ENCODE measurements at places on chromosomes 2 and 18.

- DNase-seq, result no peak
Observed at GRCh38 chr2:160555420-160556071, 61.9 kb upstream of the RBMS1 start.

DNA sequence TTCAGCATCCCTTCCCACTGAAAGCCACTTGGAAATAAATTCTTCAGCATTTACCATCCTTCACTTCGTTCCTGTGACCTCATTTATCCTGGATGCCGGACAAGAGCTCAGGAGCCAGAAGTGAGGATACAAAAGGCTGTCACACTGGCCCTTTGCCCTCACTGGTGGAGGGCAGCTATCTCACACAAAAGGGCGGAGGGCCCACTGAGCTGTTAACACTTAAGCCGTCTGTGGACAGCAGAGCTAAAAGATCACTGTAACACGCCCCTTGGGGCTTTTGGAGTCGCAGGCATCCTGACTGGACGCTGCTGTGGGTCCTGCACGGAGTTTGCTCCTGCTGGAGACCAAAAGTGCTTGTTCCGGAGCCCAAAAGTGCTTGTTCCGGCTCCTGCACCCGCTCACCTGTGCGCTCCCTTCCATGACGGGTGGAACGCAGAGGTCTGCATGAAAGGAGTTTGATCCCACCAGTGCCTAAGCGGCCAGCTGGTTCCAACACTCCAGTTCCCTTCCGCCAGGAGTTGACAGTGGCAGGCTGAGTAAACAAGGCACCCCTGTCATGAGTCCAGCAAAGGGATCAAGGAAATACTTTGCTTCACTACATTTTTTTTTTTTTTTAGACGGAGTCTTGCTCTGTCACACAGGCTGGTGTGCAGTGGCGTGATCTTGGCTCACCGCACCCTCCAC, 572.0 kb upstream of the LINC00305 start:
- DNase-seq, result no peak

GRCh38 chr2:167069855-167070254, 181.6 kb downstream of the XIRP2 start:
- DNase-seq, result peak; percentile 22

DNA sequence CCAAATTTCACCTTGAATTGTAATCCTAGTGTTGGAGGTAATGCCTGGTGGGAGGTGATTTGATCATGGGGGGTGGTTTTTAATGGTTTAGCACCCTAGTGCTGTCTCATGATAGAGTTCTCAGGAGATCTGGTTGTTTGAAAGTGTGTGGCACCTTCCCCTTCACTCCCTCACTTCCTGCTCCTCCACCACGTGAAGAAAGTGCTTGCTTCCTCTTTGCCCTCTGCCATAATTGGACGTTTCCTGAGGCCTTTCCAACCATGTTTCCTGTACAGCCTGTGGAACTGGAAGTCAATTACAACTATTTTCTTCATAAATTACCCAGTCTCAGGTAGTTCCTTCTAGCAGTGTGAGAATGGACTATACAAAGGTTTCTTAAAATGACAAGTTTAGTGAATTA, 251.8 kb upstream of the NETO1 start:
- DNase-seq, result no peak

GRCh38 chr2:150485871-150486538, 1.5 kb downstream of the RND3 start:
- peak; percentile 87 for DNase-seq

DNA sequence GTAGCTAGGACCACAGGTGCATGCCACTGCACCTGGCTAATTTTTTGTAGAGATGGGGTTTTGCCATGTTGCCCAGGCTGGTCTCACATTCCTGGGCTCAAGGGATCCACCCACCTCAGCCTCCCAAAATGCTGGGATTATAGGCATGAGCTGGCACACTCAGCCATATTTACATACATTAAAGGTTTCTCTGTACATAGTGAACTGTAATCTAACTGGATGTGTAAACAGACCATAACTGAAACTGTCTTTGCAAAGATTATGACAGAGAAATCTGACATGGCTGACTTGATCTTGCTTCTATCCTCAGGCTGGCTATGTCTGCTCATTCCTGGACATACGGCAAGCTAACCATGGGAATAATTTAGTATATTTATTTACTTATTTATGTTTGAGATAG, 139.2 kb upstream of the XPO1 start:
- DNase-seq, result no peak

DNA sequence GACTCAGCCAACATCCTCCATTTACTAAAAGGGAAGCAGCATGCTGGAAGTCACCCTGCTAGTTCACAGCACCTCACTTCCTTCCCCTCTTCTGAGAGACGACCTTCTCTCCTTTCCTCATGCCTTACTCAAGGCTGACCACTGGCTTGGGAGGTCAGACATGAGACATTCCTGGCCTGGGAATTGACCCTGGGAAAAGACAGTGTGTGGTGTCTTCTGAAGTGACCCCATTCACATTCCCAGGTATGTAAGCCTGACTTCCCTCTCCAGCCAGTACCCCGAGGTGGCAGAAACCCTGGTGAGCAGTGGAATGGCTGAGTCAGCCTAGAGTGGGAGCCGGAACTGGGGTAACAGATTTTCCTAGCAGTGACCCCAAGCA, 92.4 kb downstream of the PLB1 start:
- DNase-seq, result no peak

GRCh38 chr2:188810586-188810985, 163.6 kb upstream of the COL3A1 start:
- DNase-seq, result peak; percentile 29

DNA sequence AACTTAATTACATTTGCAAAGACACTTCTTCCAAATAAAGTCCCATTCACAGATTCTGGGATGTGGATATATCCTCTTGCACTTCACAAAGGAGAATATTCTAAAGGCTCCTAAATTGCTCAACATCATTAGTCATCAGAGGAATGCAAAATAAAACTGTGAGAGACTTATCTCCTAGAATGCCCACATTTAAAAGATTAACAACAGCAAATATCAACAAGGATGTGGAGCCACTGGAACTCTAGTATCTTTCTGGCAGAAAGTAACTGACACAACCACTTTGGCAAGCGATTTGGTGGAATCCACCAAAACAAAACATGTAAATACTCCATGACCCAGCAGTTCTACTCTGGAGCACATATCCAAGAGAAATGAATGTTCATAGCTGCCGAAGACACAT, 4.6 kb downstream of the NEU2 start:
- DNase-seq, result peak; percentile 89

- DNase-seq, result no peak
Observed at GRCh38 chr2:237472909-237473877, 13.9 kb upstream of the MLPH start.

DNA sequence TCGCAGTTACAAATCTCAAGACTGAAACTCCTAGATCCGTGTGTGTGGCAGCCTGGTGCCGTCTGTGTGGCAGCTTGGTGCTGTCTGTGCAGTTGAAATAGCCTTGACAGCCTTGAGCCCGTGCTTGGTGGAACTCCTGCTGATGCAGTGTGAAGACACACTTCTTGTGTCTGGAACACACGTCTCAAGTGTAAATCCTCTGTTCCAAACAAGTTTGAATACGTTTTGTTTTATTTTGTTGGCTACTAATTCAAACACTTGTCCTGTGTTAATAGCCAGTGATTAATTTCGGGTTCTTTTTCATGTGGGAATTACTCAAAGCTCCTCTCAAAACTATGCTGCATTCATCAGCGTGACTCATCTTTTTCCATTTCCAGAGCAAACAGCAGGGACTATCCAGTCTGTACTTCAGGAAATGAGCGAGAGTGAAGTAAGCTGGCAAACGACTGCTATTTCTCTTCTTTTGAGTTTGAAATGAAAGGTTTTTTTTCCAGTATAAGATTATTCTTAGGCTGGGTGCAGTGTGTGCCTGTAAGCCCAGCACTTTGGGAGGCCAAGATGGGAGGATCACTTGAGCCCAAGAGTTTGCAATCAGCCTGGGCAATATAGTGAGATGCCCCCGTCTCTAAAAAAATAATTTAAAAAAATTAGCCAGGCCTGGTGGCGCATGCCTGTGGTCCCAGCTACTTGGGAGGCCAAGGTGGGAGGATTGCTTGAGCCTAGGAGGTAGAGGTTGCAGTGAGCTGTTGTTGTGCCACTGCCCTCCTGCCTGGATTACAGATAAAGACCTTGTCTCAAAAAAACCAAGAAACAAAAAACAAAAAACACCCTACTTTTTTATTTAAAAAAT, 152.9 kb downstream of the SPP2 start:
- peak; percentile 93 for DNase-seq

GRCh38 chr2:20976527-20976926, 67.3 kb downstream of the APOB start:
- no peak for DNase-seq

DNA sequence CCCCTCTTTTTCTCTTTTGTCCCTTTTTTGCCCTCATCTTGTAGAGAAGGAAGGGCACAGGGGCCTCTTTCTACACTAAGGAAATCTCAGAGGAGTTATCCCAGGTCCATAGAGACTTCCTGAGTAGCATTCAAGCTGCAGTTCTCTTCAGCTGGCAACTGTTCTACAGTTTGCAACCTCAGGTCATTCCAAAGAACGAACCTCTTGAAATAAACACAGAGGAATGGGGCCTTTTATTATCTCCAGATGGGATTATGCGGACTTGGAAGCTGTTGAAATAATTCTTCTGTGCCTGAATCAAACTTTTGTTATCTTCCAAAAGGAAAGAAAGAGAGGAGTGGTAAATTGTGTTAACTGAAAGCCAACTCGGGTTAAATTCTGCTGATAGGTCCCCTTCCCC, 31.0 kb upstream of the NFE2L2 start:
- no peak for DNase-seq

All from NCI-H226 (cell line).